Brain microvascular endothelial cell (primary cell): ENCODE measurements at places on chromosomes 2 and 18.

GRCh38 chr2:72378753-72379348 lies 231.2 kb upstream of the CYP26B1 start:
- no peak for DNase-seq

GRCh38 chr2:207260021-207260420 lies 94.3 kb upstream of the KLF7 start:
- no peak for DNase-seq

DNA sequence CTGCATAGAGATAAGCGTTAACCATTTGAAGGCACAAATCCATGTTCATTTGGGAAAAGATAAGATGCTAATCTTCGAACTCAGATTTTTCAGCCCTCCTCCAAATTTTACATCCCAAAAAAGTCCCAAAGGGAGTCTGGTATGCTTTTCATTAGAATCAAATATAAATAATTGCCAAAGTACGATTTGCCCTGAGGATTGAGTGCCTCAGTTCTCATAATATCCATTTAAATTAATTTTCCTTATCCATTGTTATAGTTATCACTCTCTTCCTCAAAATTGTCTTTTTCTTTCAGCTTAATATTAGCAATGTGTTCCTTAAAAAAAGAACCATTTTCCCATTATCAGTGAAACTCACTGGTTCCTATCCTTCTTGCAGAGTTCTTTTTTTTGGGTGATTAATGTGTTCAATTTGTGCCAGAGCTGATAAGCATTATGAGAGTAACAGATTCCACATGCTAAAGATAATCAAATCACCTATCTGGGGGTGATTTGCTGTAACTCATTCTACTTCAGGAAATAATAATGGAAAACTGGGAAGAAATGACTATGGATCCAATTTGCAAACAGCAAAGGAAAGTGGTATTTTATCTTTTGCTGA lies 686 bp downstream of the HNMT start:
- no peak for DNase-seq

GRCh38 chr2:177399376-177399775 lies 6.8 kb downstream of the AGPS start:
- no peak for DNase-seq

DNA sequence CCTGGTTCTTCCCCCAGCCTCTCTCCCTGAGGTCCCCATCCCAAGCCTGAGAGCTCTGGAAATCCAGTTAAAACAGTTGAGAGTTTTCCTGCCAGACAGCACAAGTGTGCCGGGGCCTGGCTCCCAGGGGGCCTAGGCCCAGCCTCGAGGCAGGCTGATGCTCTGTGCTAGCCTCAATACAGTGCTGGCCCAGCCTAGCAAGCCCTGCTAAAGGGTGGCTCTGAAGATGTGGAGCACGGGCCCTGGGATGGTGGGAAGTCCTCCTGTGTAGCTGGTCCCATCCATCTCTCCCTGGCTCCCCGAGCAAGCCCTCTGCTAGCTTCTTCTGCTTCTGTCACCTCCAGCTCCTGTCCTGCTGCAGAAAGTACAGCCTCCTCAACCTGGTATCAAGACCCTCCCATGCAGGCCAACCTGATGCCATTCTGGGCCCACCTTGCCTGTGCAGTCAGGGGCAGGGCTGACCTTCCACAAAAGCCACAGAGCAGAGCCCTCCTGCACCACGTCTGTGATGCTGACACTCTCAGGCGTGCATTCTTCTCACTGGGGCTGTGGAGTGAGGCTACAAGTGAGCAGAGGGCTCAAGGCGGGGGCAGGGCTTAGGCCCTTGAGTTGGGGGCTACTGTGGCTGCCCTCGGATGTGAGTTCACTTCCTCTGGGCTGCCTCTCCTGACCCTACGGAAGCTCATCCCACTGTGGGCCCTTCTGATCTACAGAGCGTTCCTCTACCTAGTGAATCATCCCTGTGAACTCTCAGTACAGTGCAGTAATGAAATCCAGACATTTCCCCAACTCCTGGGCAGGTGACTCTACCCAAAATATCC lies 60.1 kb upstream of the LAPTM4A start:
- no peak for DNase-seq

GRCh38 chr2:132978840-132979239 lies 308.8 kb upstream of the LYPD1 start:
- DNase-seq, result no peak
